ENCODE measurements at places on chromosomes 12 and 14. TPM values are rescaled to one million over a fixed set of nuclear protein-coding genes. Genes with fewer than 3 reads are reported as not detected.

- no peak for DNase-seq
Measured at GRCh38 chr12:69947897-69948296, 122.9 kb downstream of the MYRFL start.

DNA sequence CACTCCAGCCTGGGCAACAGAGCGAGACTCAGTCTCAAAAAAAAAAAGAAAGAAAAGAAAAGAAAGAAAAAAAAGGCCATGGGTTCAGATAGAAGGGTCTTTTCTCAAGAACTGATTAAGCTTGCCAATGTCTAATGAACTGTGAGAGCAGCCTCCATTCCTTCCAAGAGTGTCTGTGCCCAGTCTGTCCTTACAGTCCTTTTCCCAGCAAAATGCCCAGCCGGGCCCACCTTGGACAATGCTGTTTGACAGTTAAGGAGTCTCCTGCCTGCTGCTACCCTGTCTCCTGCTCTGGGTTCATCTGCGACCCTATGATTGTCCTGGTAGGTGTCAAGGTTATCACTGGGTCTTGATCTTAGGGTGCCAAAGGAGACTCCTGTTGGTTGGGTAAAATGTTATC is 21.4 kb downstream of the SYNE3 start:
- DNase-seq = no peak

DNA sequence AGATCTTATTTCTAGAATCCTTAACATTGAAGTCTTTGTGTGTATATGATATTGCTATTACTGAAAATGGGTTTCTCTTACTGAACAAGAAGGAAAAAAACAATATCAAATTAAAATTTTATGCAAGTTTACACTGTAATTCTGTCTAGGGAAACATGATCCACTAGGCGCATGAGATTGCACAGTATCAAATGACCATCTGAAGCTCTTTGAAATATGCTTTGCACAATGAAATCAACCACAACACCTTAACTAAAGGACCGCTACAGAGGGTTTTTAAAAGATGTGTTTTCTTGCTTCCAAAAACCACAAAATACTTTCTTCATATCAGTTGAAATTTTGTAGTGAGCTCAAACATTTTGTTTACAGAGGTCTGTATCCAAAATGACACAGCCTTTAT is 15.1 kb upstream of the KERA start:
- DNase-seq = no peak

DNA sequence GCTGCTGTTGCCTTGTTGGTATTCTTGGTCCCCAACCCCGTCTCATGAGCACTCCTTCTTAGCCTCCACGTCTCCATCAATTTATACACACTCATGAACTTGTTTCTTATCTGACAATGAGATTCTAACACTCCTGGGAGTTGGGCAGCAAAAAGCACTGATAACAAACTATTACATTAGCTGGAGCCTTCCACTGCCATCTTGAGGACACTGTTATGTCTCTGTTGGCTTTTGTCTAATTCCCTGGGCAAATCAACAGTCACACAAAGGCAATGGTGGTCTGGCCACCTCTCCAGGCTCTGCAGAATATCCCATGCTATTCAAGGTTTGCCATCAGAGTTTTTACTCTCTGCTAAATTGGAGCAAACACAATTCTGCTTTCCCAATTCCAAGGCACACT is 117.8 kb upstream of the COCH start:
- DNase-seq = no peak

- DNase-seq = no peak
Measured at GRCh38 chr12:121209221-121209620, 708 bp upstream of the P2RX4 start.

DNA sequence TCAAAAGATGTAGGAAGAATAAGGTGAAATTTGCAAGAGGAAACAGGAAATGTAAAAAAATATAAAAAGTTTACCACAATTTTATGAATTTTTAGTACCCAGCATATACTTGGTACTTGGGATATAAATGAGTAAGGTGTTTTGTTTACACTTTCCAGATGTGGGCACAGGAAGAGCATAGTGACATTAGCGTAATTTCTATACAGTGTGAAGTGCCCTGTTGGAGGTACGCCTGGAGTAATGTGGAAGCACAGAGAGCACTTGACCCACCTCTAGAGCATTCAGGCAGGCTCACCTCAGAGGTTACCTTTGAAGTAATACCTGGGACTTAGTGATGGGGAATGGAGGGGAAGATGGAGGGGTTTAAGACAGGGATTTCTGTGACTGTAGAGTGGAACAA is 89.5 kb downstream of the AEBP2 start:
- DNase-seq = no peak

GRCh38 chr12:40055228-40055579 is 50.7 kb downstream of the SLC2A13 start:
- DNase-seq = no peak

GRCh38 chr14:45298423-45299117 is 45.6 kb upstream of the MIS18BP1 start:
- DNase-seq = no peak

- no peak for DNase-seq
Measured at GRCh38 chr12:79665212-79665887, 25.4 kb downstream of the PAWR start.

- DNase-seq = no peak
Measured at GRCh38 chr12:91172096-91172495, 10.5 kb downstream of the DCN start.

GRCh38 chr12:127025545-127025944 is 1241.4 kb upstream of the TMEM132C start:
- DNase-seq = no peak

DNA sequence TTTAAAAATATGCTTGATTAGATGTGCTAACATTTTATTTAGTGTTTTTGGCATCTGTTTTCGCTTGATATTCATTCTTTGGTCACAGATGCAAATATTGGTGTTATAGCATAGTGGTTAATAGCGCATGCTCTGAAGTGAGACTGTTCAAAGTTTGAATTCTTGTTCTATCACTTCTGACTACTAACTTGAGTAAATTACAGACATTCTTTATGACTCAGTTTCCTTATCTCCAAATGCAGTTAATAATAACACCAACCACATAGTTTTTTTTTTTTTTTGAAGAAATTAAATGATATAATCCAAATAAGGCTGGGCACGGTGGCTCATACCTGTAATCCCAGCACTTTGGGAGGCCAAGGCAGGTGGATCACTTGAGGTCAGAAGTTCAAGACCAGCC is 81.0 kb downstream of the TMX1 start:
- no peak for DNase-seq

- DNase-seq = no peak
Measured at GRCh38 chr12:83186419-83186818, 499.7 kb downstream of the TMTC2 start.

- DNase-seq = no peak
Measured at GRCh38 chr14:72539661-72540315, 354.1 kb downstream of the DPF3 start.

DNA sequence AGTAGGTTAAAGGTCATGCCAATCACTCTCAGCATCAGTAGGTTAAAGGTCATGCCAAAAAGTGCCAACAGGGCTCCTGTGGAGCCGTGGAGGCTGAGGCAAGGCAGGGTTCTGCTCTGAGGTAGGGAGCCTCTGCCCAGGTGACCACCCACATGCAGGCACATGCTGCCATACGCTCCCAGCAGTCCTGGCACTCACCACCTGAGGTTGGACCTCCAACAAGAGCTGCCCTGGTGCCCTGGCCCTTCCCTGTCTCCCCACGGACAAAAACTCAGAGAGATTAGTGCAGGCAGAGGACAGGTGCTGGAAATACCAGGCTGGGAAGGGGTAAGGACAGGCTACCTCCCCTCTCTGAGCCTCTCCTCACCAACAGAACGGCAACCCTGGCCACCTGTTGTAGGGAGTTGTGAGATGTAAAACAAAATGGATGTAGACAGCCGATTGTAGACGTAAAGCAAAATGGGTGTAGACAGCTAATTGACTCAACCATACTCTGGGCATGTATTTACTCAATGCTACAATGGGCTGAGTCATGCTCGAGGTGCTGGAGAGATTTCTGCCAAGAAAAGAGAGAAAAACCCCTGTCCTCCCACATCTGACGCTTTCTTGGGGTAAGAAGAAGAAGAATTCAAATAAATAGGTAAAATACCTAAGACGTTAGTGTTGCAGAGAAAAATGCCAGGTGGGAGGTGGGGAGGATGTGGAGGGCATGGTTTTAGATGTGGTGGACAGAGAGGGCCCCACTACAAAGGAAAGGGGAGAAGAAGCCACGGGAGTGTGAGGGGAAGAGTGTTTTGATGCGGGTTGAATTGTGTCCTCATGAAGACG is 32.4 kb downstream of the LTBP2 start:
- no peak for DNase-seq

- no peak for DNase-seq
Measured at GRCh38 chr12:21642707-21643389, 14.8 kb downstream of the LDHB start.

DNA sequence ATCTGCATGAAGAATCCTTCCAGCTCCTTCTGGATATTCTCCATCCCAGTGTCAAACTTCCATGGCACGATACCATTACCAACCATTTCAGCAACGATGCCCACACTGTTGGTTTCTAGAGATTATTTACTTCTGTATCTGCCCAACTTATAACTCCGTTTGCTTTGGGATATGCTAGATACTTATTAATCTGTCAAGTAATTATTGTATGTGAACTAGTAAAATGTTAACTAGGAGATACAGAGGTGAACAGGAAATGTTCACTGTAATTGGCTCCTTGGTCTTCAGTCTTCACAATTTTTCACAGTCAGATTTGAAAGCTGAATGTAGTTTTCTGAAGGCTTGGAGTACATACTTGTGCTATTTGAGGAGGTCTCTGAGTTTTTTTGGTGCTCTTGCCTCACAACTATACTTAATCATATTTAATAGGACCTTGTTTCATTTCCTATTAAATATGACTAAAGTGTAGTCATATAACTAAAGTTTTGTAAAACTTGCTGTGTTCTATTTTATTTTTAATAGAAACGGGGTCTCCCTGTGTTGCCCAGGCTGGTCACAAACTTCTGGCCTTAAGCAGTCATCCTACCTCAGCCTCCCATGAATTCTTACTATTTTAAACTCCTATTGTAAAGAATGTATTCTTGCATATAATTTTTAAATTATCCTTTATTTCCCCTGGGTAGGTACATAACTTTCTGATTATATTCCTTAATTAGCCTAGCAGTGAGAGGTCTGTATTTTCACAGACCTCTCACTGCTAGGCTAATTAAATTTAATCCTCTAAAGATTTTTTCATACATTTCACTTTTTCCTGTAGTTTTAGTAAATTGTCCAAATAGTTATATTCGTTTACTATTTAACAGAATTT is 79.7 kb downstream of the FGD4 start:
- no peak for DNase-seq

- no peak for DNase-seq
Measured at GRCh38 chr12:29171421-29172258, 22.6 kb downstream of the FAR2 start.

DNA sequence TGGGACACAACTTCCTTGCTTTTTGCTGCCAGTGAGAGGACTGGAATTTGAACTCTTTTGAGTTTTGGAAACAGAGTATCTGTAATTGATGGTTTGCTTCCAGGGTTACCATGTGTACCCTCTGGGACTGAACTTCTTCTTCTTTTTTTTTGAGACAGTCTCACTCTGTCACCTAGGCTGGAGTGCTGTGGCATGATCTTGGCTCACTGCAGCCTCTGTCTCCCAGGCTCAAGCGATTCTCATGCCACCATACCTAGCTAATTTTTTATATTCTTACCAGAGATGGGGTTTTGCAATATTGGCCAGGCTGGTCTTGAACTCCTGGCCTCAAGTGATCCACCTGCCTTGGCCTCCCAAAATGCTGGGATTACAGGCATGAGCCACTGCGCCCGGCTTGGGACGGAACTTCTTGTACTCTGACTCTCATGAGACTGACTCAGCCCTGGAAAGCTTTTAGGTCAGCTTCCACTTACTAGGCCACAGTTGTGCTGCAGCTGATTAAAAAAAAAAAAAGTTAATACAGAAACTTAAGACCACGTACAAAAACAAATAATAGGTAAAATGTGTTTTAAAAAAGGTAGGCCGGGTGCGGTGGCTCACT is 15.8 kb downstream of the SEL1L start:
- peak; percentile 78 for DNase-seq

DNA sequence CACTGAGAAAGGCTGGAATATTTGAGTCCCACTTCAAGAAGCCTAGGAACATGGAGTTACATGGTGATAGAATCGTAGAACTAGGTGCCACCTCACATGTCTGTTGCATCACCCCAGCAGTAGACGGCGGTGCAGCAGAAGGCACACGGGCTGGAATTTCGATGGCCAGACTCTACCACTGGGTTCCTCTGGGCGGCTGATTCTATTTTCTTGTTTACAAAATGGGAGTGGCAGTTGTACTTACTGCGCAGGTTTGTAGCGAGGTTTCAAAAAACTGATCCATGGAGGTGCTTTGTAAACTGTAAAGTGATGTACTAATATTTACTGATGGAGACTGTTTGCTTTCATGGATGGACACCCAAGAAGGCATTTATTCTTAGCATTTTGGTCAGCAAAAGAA is 45.7 kb downstream of the WDR20 start:
- DNase-seq = no peak

DNA sequence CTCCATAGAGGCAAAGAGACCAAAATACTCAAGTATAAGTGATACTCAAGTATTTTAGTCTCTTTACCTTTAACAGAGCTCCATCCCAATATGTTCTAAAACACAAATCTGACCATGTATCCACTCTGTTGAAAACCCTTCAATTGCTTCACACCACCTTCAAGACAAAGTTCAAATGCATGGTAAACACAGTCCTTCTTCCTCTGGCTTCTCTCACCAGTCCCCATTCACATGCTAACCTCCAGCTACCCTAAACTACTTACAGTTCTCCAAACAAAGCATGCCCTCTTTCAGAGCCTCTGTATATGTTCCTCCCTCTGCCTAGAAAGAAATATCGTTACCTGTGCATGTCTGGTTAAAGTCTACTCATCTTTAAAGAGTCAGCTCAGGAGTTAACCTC is 100.2 kb downstream of the NUMB start:
- DNase-seq = no peak

DNA sequence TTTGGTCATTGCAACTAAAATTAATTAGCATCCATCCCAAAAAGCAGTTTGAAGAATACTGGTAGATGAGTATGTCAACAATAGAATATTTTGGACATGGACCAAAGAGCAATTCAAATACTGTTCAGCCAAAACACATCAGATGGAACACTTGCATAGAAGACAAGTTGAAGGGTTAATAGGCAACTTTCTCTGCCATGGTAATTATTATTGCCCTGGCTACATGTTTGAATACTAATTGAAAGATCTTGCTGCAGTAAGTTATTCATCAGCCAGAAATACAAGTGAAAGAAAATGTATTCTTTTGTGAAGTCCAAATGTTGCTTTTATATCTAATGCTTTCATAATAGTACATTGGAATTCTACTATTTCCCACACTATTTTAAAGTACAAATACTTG is 10.1 kb downstream of the ANO6 start:
- DNase-seq = no peak

- no peak for DNase-seq
Measured at GRCh38 chr12:94644141-94644979, 6.0 kb downstream of the TMCC3 start.

Gene NDUFA12
- 317 TPM for total RNA-seq

Gene ADAMTS20
- not detected for total RNA-seq

Gene APOLD1
- 15.0 TPM for total RNA-seq

Gene CLEC2A
- total RNA-seq = not detected

Gene POTEG
- not detected for total RNA-seq

Gene GPR132
- total RNA-seq = 0.62 TPM

Gene BICDL1
- 2.1 TPM for total RNA-seq

Gene KLHL33
- 1.2 TPM for total RNA-seq
